ENCODE measurements at places on chromosomes 6 and 20.
A peak's percentile ranks its signal among the peaks of the same experiment; 100 is the strongest.

- no peak for DNase-seq
Observed at GRCh38 chr20:13554706-13555105, 84.0 kb downstream of the TASP1 start.

GRCh38 chr6:32933661-32934085 is 7.2 kb downstream of the HLA-DMB start:
- DNase-seq = peak; percentile 68

- DNase-seq = no peak
Observed at GRCh38 chr20:61812845-61813485, 252.7 kb downstream of the TAF4 start.

GRCh38 chr6:137181891-137182653 is 8.6 kb upstream of the IL22RA2 start:
- no peak for DNase-seq

- no peak for DNase-seq
Observed at GRCh38 chr6:152098683-152099082, 291.2 kb downstream of the ESR1 start.

- DNase-seq = no peak
Observed at GRCh38 chr20:7094438-7094997, 327.0 kb downstream of the BMP2 start.

- DNase-seq = no peak
Observed at GRCh38 chr6:143007646-143008045, 53.0 kb upstream of the AIG1 start.
